ENCODE measurements at places on chromosomes 12 and 14.

DNA sequence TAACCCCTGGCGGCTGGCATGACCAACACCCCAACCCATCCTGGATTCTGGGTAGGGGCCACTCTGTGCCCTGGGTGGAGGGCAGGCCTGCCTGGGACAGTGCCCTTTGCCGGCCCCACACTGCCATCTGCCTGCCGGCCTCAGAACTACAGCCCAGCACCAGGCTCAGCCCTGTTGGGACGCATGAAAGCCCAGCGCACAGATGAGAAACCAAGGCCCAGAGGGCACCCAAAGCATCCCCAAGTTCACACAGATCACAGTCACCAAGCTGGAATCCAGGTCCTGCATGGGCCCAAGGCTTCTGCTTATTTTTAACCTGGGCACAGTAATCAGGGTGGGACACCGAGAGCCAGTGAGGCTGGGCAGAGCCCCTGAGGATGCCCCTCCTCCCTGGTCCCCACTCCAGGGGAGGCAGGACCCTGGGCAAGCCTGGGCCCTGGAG is 26.2 kb downstream of the RFLNA start:
- DNase-seq: peak; percentile 67

GRCh38 chr12:115172521-115172920 is 488.5 kb upstream of the TBX3 start:
- DNase-seq: no peak

- DNase-seq: no peak
Observed at GRCh38 chr12:22228022-22228875, 106.3 kb downstream of the ST8SIA1 start.

DNA sequence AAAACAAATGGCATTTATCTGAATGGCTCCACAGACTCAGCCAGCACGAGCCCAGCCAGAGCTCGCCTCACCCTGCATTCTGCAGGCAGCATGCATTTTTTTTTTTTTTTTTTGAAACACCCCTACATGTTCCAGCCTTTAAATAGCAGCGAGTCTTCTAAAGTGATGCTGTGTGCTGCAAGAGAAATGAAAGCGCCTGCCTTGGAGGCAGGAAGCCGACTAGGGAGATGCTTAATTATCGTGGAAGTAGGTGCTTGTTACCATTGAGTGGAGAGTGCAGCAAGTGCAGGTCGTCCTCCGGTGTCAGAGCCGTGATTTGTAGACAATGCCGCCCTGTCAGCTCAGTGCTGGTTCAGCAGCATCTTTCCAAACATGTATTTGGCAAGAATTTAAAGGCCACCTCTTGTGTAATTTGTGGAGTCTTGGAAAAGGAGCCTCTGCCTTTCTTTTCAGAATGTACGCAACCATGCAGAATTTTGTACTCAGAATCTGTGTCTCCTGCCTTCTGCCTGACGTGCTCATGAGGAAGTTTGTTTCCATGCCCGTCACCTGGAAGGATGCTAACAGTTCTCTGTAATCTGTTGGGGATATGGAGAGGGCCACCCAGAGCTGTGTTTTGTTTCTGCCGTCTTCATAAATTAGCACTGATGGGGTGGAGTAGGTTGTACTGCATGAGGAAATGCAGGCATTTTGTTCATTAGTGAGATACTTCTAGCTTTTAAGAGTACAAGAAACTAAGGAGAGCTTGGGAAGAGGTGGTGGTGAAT is 345.9 kb upstream of the RGS6 start:
- DNase-seq: no peak

- DNase-seq: no peak
Observed at GRCh38 chr14:71264260-71264659, 357.0 kb downstream of the PCNX1 start.
